Posterior cingulate gyrus (tissue), 11 donors: ENCODE measurements at places on chromosomes 12 and 14.

GRCh38 chr12:18922851-18923250 lies 184.9 kb downstream of the CAPZA3 start:
- no peak for DNase-seq

DNA sequence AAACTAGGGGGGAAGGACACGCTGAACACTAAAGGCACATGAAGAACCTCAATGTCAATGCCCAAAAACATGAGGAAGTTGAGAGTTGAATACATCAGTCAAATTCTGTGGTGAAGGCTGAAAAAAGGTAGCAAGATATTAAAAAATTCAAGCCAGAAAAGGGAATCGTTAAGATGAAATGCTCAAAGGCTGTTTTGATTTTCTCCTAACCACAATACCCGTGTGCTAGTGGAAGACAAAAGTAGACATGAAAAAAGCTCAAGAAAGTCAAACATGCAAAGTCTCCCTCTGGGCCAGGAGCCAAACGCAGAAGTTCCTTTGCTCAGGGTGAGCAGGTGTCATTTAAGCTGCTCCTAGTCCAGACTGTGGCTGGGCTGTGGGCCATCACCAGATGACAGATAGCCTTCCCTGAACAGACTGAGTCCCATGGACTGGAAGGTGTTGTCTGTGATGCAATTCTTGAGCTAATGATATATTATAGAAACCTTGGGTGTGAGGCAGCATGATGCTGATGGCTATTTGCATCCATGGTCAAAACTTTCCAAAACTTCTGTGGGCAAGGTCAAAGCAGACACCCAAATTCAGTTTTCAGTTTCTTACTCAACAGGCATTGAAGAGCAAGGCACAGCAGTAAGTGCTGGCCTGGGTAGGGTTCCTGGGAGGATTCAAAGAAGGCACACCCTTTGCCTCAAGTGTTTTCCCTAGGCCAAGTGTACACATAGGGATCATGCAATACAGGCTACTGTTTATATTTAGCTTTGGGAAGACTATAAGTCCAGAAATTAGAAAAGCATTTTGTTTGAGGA lies 81.6 kb downstream of the MYRFL start:
- DNase-seq: no peak

DNA sequence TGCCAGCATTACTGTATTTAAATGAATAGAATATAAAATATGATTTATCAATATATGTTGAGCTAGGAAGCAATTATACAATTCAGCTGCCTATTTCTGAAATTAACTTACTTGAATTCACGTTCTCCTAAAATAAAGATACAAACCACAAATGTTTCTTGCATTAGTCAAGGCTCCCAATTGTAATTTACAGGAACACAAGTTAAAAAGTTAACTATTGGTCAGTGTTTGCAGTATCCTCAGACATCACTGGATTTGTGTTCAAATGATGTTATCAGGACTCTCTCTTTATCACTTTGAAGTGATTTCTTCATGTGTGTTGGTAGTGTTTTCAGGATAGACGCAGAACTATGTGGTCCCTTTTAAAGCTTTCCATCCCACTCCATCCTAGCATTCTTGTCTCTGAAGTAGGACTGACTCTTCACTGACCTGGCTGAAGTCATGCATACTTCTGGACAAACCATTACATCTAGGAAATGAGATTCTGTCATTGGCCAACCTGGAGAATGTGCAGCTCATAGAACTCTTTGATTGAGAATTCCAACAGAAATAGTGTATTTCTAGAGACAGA lies 156.1 kb downstream of the KICS2 start:
- DNase-seq: no peak

DNA sequence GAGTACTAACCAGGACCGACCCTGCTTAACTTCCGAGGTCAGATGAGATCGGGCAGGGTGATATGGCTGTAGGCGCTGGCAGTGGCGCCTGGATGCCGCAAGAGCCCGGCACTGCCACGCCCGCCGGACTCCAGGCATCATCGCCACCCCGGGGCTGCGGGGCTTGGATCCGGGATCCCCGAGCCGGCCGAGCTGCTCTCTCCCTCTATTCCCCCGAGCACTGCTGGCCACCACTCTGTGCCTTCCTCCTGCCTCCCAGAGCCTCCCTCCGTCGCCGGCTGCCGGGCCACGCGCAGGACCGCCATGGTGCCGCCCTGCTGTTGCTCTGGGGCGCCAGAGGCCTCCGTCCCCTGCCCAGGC lies 153.2 kb upstream of the ALG10B start:
- DNase-seq: no peak

DNA sequence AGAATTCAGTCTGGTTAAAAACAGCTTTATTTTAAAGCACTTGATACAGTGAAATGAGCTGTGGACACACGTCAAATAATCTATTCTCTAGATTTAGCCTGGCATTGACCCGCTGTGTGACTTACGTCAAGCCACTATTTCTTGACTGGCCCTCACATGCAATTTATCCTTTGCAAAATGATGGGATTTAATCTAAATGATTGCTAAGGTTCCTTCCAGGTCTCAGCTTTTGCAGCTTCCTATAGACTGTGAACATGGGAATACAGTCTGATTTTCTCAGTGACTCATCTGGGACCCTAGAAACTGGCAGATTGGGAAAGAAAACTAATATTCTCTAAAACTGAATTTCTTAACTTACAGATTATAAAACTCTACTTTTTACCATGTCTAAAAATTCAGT lies 409.1 kb downstream of the RAD51B start:
- DNase-seq: no peak
